Fibroblast of pulmonary artery (primary cell): ENCODE measurements at places on chromosomes 2 and 18.

DNA sequence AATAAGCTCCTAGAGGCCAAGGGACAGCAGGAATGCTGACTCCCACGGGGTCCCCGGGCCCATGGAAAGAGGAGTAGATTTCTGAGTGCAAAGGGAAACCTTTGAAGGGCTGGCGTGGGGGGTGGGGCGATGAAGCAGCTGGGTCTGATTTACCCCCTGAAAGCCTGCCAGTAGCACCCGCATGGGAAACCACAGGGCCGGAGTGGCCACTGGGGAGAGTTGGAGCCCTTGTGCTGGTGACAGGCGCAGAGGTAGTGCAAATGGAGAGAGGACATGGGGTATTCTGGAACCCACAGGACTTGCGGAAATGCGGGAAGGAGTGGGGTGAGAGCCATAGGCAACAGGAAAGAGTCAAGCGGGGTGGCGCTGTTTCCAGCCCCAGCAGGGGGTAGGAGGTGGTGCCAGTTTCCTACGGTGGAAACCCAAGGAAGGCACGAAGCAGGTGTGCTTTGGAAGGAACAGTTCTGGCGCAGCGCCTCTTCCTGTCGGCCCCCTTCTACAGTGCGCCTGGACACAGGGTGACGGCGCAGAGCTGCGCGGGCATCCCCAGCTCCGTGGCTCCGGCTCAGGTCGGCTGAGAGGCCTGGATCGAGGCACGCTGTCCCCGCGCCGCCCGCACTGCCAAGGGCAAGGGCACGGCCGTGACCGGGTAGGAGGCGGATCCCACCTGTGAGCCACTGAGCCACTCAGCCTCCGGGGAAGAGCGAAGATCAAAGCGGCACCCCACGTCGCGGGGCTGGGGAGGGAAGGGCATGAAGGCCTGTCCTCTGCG is 149.0 kb upstream of the GLI2 start:
- DNase-seq: no peak

DNA sequence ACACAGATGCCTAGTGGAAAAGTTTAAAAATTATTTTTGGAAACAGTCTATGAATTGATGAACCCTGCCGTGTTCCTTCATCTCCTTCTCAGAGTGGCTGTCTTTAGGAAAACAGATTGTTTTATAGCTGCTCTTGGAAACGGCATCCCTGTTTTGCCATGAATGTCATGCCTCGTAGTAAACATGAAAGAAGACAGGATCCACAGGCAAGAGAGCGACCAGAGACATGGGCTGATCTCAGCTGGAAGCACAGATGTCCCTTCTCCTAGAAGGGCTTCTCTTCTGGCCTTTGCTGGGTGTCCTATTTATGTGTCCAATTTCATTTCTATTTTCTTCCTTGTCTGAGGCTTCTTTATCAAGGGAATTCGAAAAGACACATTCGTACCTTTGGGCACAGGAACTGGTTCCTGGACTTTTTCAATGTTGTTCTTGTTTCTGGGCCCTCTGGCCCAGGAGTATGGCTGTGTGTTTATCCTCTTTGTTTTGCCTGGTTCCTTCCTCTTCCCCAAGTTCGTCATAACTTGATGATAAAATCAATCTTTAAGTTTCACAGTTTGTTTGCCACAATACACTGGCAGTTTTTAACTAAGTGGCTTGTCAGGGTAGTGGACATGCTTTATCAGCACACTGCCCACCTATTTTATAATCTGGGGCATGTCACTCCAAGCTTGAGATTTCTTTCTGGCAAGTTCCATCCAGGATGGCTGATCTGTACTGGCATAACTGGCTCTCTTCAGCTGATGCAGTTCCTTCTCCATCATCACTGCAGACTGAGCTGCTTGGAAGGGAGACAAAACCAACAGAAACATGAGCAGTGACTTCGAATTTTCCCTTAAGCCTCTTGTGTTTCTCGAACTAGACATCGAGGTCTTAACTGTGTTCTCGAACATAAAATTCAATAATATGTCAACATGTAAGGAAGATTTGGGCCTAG is 63.2 kb upstream of the MGAT4A start:
- DNase-seq: no peak

GRCh38 chr2:237358721-237359517 is 55.0 kb downstream of the COL6A3 start:
- DNase-seq: no peak

GRCh38 chr2:151971301-151972051 is 127.4 kb downstream of the CACNB4 start:
- no peak for DNase-seq

DNA sequence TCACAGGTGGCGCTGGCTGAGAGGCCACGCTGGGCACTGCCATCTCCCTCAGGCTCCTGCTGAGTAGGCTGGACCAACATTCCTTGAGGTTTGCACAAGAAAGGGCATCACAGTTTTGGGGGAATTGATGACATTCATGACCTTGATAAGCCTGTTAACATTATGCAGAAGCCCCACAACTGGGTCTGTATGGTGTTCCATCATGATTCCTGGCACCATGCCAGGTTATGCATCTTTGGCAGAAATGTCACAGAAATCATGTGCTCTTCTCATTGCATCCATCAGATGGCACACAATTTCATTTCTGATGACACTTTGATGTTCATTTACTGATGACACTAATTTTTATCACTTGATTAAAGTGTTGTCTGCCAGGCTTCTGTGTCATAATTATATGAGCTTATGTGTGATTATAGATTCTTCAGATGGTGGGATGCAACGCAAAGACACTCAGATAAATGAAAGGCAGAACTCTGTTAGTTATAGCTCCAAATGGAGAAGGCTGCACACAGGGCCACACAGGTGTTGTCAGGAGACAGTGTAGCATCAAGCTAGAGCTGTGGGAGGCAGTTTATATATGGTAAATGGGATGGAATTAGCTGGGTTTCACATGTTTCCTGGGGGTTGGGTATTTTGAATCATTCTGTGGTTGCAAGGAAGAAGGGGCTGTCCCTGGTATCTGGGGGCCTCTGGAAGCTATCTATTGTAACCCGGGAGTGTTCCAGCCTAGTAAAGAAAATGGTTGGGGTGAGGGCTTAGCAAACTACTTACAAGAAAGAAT is 191.3 kb downstream of the SLC39A10 start:
- DNase-seq: no peak

- DNase-seq: peak; percentile 68
Measured at GRCh38 chr2:40431600-40431955, 20.3 kb downstream of the SLC8A1 start.

GRCh38 chr2:211162911-211163310 is 606.5 kb downstream of the CPS1 start:
- DNase-seq: no peak

DNA sequence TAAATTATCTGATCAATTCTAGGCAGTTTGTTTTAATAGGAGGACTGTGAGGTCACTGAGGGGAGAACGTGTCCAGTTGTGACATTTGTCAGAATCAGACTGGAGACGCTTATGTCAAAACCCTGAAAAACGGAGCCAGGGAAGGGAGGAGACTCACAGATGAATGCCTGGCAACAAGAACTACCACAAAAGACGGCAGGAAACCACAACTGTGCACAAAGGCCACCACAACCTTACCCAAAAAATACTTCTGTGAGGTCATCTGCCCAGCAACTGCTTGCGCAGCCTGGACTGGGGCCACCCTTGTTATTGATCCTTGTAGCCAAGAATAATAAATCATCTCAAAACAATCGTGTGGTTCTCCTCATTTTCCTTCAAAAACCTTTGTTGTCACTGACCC is 173.0 kb upstream of the ALKAL2 start:
- DNase-seq: no peak

- DNase-seq: no peak
Measured at GRCh38 chr2:117555965-117556364, 258.5 kb upstream of the DDX18 start.

DNA sequence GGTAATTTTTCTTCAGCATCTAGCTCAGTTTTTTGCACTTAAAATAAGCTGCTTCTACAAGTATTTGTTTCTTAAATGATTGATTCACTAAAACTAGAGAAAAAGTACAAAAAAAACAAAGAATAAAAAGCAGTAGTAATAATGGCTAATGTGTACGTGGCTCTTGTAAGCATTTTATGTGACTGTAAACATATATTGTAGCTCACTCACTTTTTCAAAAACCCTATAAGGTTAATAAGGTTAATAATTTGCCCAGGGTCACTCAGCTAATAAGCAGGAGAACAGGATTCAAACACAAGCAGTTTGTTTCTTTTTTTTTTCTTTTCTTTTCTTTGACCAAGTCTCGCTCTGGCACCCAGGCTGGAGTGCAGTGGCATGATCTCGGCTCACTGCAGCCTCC is 67.5 kb downstream of the RMDN2 start:
- DNase-seq: no peak

DNA sequence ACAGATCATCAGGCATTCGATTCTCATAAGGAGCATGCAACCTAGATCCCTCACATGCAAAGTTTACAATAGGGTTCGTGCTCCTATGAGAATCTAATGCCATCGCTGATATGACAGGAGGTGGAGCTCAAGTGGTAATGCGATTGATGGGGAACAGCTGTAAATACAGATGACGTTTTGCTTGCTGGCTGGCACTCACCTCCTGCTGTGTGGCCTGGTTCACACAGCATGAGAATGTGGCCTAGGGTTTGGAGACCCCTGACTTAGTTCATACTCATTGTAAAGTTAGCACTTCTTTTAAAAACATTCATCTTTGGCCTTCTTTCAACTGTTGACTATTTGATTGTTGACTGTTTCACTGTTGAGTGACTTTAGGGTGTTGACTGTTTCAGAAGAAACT is 8.7 kb upstream of the CHMP1B start:
- DNase-seq: no peak
